ENCODE measurements at places on chromosomes 16 and 17.

GRCh38 chr16:49350265-49351095 is 23.1 kb upstream of the C16orf78 start:
- DNase-seq = peak; percentile 75
- H3K4me3 ChIP-seq = no peak overlapping the region
- H3K4me1 ChIP-seq = no peaks in the 10 kb centered on the region
- H3K27ac ChIP-seq = no peak overlapping the region

DNA sequence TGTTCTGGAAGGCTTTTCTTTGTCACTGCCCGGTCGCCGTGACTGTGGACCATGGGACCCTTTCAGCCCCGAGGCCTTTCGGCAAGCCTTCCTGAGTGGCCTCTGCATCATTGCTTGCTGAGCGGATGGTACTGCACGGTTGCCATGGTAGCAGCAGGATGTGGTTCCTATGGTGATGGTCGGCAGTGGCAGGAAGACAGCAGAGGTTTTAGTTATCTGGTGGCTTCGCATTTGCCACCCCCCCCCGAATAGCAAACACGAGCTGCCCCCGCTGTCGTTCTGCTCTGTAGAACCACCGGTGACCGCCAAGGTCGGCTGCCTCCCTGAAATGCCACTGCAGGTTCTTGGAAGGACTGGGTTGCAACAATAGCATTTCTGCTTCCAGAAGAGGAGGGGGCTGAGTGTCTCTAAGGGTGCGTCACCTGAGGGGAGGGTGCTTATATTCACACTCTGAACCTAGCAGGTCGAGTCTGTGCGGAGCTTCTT is 76.6 kb downstream of the CMIP start:
- no peak overlapping the region for H3K4me3 ChIP-seq
- H3K27me3 ChIP-seq = no peaks in the 10 kb centered on the region
- H3K27ac ChIP-seq = no peak overlapping the region
- no peaks in the 10 kb centered on the region for H3K36me3 ChIP-seq

DNA sequence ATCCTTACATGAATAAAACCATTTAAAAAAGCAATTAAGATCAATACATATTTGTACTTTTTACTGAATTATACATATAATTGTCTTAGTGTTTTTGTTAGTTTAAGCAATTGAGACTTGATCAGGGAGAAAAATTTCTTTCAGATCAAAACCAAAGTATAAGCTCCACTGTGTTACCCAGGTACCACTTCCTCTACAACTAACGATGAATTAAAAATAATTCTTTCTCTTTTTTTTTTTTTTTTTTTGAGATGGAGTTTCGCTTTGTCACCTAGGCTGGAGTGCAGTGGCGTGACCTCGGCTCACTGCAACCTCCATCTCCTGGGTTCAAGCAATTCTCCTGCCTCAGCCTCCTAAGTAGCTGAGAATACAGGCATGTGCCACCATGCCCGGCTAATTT is 6.8 kb downstream of the FBXO47 start:
- H3K27me3 ChIP-seq = no peaks in the 10 kb centered on the region
- no peak overlapping the region for H3K4me3 ChIP-seq
- no peaks in the 10 kb centered on the region for H3K36me3 ChIP-seq
- no peak overlapping the region for H3K27ac ChIP-seq

DNA sequence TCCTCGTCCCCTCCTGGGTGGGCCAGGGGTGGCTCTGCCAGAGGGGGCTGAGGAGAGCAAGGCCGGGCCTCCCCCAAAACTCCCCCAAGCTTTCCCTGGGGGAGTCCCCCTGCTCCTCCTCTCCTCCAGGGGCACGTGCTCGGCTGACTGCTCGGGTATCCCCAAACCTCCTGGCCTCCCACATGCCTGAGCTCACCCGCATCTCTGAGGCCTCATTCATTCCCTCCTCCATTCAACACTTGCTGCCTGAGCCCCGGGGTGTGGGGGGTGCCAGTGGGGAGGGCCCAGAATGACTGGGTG is 83.1 kb downstream of the RTN4RL1 start:
- no peak overlapping the region for H3K27ac ChIP-seq
- H3K27me3 ChIP-seq = no peaks in the 10 kb centered on the region
- H3K36me3 ChIP-seq = no peaks in the 10 kb centered on the region
- no peak for DNase-seq
- no peak overlapping the region for H3K4me3 ChIP-seq
- no peaks in the 10 kb centered on the region for H3K4me1 ChIP-seq

DNA sequence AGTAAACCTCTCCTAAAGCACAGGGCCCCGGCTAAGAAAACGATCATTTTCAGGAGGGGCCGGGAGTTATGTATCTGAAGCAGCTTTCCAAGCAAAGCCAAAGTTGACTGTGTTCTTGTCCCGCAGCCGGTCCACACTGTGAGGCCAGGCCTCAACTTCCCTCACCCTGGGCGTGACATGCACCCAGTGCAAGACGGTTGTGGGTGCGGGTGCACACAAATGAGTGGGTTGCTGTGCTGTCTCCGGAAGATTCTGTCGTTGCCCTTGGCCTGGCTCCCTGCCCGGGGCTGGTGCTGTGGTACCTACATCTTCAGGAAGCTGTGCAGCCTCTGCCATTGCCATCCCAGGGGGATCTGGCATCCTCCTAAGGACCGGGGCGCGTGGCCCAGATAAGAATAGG is 16.6 kb downstream of the MLYCD start:
- DNase-seq = no peak
- H3K4me3 ChIP-seq = no peak overlapping the region
- H3K27ac ChIP-seq = no peak overlapping the region
- no peaks in the 10 kb centered on the region for H3K27me3 ChIP-seq
- no peaks in the 10 kb centered on the region for H3K4me1 ChIP-seq

DNA sequence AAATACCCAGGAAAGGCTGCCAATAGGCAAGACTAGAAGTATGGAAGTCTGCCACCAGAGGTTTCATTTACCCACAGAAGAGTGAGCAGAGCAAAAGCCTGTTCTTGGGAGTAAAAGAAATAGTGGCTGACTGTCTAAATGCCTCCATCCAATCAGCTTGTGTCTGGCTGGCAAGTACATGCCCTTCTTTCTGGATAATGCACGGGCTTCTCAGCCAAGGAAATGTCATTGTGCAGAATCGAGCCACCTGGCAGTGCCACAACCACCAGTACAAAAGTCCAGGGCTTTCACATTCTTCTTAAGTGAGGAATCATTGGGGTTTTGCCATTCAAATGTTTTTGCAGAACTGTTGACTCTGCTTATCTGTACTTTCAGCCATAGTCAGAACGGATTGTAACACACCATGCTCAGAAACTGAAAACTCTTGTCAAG is 10.1 kb upstream of the ERCC4 start:
- no peaks in the 10 kb centered on the region for H3K36me3 ChIP-seq
- no peaks in the 10 kb centered on the region for H3K27me3 ChIP-seq
- no peak overlapping the region for H3K4me3 ChIP-seq

- H3K36me3 ChIP-seq = no peaks in the 10 kb centered on the region
- H3K4me1 ChIP-seq = no peaks in the 10 kb centered on the region
- H3K4me3 ChIP-seq = no peak within 1 kb of the TSS
- no peak within 1 kb of the TSS for H3K27ac ChIP-seq
- no peaks in the 10 kb centered on the region for H3K27me3 ChIP-seq
- DNase-seq = no peak
These were observed at the start of gene TAC4 for GRCh38 chr17:49848019-49848473. Gene TAC4 (minus strand): TSS chr17:49848069. CDS start chr17:49848017, 52 bp downstream.

DNA sequence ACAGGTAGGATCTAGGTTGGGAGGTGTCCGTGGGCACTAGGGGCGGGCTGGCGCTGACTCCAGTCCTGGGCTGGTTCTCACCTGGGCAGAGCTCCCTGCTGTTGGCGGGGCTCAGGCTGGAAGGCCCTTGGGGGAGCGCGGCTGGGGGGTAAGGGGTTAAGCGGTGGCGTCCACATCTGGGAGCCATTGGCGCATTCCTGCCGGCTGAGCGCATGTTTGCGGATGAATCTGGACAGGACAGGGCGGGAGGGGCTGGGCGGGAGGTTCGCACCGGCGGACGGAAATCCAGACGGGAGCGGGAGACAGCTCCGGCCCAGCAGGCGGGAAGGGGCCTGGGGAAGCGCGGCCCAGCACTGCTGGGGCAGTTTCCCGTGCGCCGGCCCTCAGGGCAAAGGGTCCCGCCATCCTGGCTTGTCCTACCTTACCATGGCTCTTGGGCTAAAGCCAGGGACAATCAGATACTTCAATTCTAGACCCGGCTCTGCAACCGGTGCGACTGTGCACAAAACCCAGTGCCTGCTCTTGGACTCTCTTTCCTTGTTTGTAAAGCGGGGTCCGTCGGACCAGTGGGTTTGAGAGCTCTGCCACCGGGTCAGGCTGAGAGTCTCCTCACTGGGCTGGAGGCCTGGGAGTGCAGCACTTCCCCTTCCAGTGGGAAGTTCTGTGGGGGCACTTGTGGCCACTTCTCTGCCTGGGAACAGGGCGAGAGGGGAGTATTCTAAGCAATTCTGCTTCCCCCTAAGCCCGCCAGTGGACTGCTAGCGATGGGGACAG is 7.8 kb downstream of the RARA start:
- H3K27ac ChIP-seq = peak overlapping the region; percentile 88
- H3K27me3 ChIP-seq = no peaks in the 10 kb centered on the region
- DNase-seq = peak; percentile 81
- H3K36me3 ChIP-seq = no peaks in the 10 kb centered on the region
- H3K4me1 ChIP-seq = peaks cover 69% of the 10 kb centered on the region
- H3K4me3 ChIP-seq = peak overlapping the region; percentile 34

GRCh38 chr16:87160701-87161337 is 156.4 kb downstream of the C16orf95 start:
- DNase-seq = peak; percentile 27
- H3K4me1 ChIP-seq = no peaks in the 10 kb centered on the region
- H3K27ac ChIP-seq = no peak overlapping the region
- no peaks in the 10 kb centered on the region for H3K27me3 ChIP-seq

GRCh38 chr16:25478476-25478875 is 213.3 kb upstream of the HS3ST4 start:
- no peak overlapping the region for H3K27ac ChIP-seq
- no peaks in the 10 kb centered on the region for H3K36me3 ChIP-seq
- no peak overlapping the region for H3K4me3 ChIP-seq
- H3K27me3 ChIP-seq = no peaks in the 10 kb centered on the region
- DNase-seq = no peak

DNA sequence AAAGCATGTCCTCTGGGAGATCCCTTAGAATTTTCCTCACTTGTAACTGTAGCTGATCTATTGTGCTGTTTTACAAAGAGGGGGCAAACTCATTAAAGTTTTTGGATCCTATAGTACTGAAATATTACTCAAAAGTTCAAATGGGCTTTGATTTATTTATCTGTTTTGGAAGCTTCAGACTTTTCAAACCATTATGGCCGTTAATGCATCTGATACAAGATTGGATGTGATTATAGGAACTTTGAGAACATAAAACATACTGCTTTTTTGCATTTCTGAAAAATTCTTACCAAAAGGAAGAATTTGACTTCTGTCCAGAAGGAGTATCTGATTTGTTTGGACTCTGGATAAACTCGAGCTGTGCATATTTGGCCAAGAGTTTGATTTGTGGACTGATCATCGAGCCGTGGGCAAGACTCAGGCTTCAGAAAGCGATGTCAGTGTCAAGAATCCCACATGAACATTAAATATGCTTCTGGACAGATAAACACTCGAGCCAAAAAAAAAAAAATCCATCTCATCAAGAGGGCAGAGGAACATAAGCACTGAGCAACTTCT is 8.2 kb upstream of the MARCHF10 start:
- DNase-seq = no peak
- H3K27ac ChIP-seq = no peak overlapping the region
- no peaks in the 10 kb centered on the region for H3K36me3 ChIP-seq
- no peaks in the 10 kb centered on the region for H3K27me3 ChIP-seq

DNA sequence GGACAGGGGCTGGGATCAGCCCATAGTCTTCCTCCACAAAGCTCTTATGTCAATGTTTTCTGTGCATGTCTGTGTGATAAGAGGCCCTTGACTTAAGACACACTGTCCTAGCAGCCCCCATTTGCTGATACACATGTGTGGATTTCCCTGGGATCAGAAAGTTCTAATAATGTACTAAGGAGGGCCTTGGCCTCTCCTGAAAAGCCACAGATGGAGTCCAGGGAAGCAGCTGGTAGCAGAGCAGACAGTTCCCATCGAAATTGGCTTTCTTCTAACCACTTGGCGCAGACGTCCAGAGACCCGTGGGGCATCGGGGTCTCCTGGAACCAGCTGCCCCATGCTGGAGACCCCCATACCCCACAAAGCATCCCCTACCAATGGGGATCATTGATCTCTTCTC is 4.3 kb upstream of the GP2 start:
- no peaks in the 10 kb centered on the region for H3K36me3 ChIP-seq
- no peaks in the 10 kb centered on the region for H3K27me3 ChIP-seq
- DNase-seq = no peak
- no peak overlapping the region for H3K27ac ChIP-seq
- H3K4me3 ChIP-seq = no peak overlapping the region

- H3K27ac ChIP-seq = no peak overlapping the region
- DNase-seq = no peak
- H3K4me3 ChIP-seq = no peak overlapping the region
- no peaks in the 10 kb centered on the region for H3K36me3 ChIP-seq
- H3K4me1 ChIP-seq = peaks cover 23% of the 10 kb centered on the region
These were observed 156.4 kb downstream of the CMIP start for GRCh38 chr16:81601008-81601428.

- H3K4me3 ChIP-seq = no peak overlapping the region
- H3K4me1 ChIP-seq = peaks cover 34% of the 10 kb centered on the region
- peak; percentile 39 for DNase-seq
- peak overlapping the region; percentile 48 for H3K27ac ChIP-seq
These were observed 22.3 kb downstream of the ERN1 start for GRCh38 chr17:64107500-64108236.

- H3K27me3 ChIP-seq = no peaks in the 10 kb centered on the region
- H3K36me3 ChIP-seq = no peaks in the 10 kb centered on the region
- peak overlapping the region; percentile 53 for H3K27ac ChIP-seq
- DNase-seq = no peak
- H3K4me1 ChIP-seq = peaks cover 53% of the 10 kb centered on the region
These were observed 17.4 kb upstream of the COL1A1 start for GRCh38 chr17:50218771-50219315.

DNA sequence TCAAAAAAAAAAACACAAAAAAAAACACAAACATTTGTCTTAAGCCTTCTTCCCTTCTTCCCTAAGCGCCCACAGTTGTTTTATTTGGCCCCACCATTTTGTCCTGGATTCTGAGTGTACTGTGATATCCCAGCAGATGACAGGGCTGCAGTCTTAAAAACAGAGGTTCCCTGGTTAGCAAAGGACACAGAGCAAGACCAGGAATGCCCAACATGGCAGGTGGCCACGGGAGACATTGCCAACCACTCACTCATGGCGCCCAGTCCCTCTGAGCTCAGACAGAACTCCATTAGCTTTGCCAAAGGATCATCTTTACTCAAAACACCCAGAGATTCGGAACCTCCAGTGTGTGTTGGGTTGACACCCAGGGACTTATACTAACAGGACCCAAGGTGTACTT is 249.3 kb downstream of the MRTFB start:
- H3K4me3 ChIP-seq = no peak overlapping the region
- no peak for DNase-seq
- no peaks in the 10 kb centered on the region for H3K36me3 ChIP-seq
- H3K27ac ChIP-seq = no peak overlapping the region

All from right lobe of liver (tissue), 6 donors.